ENCODE measurements at places on chromosomes 1 and 21.

GRCh38 chr1:6358757-6359201, 34.8 kb downstream of the ACOT7 start:
- DNase-seq = peak; percentile 60

DNA sequence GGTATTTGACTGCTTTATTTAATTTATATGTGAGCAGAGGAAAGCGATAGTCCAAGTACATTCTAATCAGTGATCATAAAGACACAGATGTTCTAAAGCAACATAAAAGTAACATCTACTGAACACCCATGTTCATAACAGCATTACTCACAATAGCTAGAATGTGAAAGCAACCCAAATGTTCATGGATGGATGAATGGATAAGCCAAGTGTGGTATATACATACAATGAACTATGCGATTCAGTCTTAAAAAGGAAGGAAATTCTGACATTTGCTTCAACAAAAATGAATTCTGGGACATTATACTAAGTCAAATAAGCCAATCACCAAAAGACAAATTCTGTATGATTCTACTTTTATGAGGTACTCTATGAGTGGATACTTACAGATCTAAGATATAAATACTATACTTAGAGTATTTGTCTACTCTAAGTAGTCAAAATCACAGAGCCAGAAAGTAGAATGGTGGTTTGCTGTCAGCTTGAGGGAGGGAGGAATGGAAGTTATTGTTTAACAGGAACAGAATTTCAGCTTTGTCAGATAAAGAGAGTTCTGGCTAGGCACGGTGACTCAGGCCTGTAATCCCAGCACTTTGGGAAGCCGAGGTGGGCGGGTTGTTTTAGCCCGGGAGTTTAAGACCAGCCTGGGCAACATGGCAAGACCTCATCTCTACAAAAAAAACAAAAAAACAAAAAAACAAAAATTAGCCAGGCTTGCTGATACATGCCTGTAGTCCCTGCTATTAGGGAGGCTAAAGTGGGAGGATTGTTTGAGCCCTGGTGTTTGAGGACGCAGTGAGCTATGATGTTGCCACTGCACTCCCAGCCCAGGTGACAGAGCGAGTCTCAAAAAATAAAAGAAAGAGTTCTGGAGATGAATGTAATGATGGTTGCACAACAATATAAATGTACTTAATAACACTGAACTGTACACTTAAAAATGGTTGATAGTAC, 79.7 kb upstream of the ARHGAP29 start:
- DNase-seq = no peak

DNA sequence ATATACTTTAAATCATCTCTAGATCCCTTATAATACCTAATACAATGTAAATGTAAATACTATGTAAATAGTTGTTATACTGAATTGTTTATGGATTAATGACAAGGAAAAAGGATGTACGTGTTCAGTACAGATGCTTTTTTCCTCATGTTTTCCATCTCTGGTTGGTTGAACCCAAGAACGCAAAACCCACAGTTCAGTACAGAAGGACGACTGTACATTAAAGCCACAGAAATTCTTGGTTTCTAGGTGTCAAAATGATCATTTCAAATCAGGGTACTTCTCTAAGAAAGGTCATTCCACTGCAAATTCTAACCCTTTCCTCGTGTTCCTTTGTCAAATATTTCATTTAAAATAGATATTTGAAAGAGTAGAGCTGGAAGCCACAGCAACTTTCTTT, 158.1 kb downstream of the VAV3 start:
- DNase-seq = no peak

- DNase-seq = no peak
These were observed 150.7 kb downstream of the TOMM20 start for GRCh38 chr1:234977875-234978396.

GRCh38 chr1:29991025-29991424, 732.4 kb downstream of the MATN1 start:
- DNase-seq = no peak
